ENCODE measurements at places on chromosomes 7 and 10. TPM values are rescaled to one million over a fixed set of nuclear protein-coding genes. Genes with fewer than 3 reads are reported as not detected.

NPSR1 gene
- not detected for polyA plus RNA-seq

SNX8 gene
- 29.2 TPM for polyA plus RNA-seq

GOLGA7B gene
- polyA plus RNA-seq: 0.17 TPM

PAX4 gene
- polyA plus RNA-seq: not detected

MRLN gene
- 0.59 TPM for polyA plus RNA-seq

CCDC126 gene
- 10.3 TPM for polyA plus RNA-seq

GRCh38 chr7:87129848-87130247 is 22.4 kb upstream of the DMTF1 start:
- no peak for DNase-seq

DNA sequence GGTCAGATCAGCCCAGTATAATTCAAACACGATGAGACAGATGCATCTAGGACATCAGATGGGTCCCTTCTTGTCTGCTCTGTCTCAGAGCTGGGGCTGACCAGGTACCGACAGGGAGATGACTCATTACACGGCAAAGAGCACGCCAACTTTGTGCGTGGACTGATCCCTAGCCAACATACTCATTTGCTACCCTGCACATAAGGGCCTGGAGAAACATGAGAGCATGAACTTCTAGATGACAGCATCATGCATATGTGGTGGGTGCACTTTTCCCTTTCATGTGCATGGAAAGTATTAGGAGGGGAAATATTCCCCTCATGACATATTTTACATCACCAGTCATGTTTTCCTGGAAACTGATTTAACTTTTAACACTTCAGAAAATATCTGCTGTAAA is 35.1 kb upstream of the NPVF start:
- DNase-seq: no peak

GRCh38 chr7:76002139-76002538 is 7.7 kb upstream of the TMEM120A start:
- DNase-seq: no peak

DNA sequence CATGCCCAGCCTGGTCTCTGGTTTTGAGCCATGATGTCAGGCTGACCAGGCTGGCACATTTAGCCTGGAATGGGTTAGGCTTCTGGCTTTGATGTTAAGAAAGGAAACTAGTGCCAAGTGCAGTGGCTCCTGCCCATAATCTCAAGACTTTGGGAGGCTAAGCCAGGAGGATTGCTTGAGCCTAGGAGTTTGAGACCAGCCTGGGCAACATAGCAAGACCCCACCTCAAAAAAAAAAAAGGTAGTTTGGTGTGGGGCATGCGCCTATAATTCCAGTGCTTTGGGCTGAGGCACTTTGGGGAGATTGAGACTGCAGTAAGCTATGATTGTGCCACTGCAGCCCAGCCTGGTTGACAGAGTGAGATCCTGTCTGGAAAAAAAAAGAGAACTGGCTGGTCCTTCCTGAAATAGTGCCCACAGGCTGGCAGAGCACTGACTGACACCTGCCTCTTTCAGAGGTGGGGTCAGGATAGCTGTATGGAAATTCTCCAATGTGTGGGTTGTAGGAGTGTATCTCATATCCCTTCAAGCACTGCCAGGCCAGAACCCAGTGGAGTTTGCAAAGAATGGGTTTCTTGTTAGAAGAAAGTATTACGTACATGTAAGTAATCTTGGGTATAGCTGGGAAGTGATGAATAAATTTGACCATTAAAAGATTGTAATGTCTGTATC is 61.3 kb downstream of the KAT6B start:
- DNase-seq: no peak

DNA sequence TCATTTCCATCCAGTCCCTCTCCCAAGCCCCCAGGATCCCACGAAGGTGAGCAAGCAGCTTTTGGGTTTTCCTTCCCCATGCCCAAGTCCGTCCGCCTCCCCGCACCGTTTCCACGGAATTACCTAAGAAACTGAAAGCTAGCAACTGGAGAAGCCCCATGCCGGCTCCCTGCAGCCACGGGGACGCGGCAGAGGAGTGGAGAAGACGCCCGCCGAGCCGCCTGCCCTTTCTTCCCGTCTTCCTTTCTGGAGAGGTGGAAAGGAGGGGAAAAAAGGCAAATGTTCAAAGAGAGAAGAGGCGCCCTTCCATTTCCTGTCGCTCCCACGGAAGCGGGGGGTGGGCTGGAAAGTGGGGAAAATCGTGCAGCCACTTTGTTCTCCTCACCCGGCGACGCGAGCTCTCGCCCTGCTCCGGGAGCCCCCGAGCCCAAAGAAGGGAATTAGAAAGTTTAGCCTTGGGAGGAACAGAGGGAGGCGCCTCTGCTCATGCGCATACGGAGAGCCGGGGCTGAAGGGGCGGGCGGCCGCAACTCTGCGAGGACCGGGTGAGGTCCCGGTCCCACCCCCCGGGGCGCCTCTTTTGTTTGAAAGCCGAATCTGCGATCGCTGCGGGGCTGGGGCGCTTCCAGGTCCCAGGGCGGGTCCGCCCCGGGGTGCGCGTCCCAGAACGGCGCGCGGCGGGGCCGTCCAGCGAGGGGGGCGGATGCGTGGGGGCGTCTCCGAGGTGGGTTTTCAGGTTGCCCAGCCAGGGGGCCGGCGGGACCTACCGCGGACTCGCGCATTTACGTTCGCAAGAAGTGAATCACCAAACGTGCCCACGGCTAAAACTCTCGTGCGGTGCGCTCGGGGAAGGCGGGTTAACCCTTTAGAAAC is at the start of gene LAMB1:
Gene LAMB1, minus strand, starts transcription at position 436 of the 873 bp plus-strand sequence. Its CDS starts 276 bp downstream, at position 160.
- peak; percentile 71 for DNase-seq

DNA sequence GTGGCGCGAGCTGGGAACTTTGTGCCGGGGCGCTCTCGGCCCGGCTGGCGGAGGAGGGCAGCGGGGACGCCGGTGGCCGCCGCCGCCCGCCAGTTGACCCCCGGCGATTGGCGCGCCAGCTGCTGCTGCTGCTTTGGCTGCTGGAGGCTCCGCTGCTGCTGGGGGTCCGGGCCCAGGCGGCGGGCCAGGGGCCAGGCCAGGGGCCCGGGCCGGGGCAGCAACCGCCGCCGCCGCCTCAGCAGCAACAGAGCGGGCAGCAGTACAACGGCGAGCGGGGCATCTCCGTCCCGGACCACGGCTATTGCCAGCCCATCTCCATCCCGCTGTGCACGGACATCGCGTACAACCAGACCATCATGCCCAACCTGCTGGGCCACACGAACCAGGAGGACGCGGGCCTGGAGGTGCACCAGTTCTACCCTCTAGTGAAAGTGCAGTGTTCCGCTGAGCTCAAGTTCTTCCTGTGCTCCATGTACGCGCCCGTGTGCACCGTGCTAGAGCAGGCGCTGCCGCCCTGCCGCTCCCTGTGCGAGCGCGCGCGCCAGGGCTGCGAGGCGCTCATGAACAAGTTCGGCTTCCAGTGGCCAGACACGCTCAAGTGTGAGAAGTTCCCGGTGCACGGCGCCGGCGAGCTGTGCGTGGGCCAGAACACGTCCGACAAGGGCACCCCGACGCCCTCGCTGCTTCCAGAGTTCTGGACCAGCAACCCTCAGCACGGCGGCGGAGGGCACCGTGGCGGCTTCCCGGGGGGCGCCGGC is 870 bp downstream of the FZD1 start:
- peak; percentile 67 for DNase-seq

DNA sequence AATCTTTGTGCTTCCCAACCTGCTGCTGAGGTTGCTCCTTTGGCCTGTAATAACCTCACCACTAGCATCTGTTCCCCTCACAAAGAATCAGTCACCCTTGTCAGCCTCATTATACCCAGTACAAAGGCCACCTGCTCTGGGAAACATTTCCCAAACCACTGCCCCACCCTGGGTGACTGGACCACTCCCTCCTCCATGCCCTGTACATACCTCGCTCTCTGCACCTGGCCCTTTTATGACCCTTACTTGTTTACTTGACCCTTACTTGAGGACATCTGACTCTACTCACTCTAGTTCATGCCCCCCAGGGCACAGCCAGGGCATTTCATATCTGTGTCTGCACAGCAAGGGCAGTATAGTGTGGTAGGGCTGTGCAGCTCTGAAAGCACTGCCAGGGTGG is 21.4 kb upstream of the AOC1 start:
- no peak for DNase-seq

GRCh38 chr10:17155826-17156225 is 26.2 kb upstream of the CUBN start:
- DNase-seq: no peak

DNA sequence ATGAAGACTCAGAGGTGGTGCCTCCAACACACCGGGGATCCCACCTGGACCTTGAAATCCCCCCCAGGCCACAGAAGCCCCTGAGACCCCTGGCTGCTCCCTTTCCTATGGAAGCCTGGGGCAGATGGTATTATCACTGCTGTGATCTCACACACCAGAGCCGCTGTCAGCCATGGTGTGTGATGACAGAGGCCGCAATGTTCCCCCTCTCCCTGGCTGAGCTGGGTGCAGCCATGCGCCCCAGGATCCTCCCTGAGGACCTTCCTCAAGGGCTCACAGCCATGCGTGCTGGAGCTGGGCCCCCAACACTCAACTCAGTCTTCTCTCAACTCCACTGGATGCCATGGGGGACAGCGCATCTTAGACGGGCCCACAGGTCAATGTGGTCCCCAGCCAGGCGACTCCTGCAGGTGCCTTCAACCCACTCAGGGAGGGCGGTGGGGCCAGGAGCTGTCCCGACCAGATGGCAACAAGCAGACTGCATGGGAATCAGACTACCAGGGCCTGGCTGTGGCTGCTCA is 44.9 kb downstream of the VIPR2 start:
- DNase-seq: no peak

GRCh38 chr10:113802997-113803396 is 50.9 kb downstream of the DCLRE1A start:
- no peak for DNase-seq

DNA sequence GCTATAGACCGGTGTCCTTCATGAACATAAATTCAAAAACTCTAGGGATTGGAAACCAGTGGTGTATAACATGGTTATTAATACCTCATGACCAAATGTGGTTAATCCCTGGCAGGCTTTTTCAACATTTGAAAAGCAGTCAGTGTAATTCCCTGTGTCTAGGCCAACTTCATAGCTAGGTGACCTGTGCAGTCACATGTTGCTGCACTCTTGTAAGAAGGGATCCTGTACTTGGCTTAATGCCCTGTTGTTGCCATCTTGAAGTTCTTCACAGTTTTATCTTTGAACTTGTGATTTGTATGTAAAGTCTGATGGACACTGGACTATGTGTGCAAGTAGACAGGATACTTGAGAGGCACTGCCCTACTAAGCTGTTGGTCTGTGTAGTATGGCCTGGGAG is 39.7 kb downstream of the ZNF33A start:
- no peak for DNase-seq

DNA sequence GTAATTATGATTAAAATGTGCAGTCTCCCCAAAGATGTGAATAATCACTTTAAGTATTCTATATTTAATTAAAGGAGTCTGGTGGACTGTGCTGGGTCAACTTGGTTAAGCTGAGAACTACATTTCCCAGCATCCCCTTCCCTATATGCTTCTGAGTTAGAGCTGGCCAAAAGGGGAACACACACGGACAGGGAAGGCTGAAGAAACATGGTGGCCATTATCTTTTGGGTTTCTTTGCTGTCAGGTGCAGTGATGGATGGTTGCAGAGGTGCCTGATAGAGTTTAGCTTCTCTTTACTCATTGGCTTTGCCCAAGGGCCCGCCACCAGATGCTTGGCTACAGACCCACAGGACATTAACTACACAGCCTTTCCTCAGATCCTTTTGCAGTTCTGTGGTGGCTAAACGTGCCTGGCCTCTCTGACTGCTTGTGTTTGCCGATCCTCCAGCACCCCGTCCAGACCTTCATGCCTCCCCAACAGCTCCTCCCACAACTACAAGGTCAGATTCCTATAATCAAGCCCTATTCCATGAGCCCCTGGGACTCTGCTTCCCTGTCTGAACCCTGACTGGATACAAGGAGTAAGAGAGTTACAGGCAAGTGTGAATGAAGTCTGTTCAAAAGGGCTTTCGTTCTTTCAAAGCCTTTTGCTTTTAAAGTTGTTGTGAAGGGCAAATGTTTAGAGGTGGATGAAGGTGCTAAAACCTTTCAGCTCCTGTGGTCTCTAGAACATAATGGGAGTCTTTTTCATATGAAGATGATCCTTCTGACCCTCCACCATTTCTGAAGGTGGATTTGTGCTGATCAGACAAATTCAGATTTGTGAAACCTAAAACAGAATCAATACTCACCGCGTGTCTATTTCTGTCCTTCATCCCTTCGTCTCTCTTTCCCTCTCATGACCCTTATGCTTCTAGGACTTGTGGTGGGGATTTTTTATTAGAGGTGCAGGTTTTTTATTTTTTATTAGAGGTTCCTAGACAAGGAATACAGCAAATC is 21.5 kb downstream of the BUB3 start:
- DNase-seq: no peak

DNA sequence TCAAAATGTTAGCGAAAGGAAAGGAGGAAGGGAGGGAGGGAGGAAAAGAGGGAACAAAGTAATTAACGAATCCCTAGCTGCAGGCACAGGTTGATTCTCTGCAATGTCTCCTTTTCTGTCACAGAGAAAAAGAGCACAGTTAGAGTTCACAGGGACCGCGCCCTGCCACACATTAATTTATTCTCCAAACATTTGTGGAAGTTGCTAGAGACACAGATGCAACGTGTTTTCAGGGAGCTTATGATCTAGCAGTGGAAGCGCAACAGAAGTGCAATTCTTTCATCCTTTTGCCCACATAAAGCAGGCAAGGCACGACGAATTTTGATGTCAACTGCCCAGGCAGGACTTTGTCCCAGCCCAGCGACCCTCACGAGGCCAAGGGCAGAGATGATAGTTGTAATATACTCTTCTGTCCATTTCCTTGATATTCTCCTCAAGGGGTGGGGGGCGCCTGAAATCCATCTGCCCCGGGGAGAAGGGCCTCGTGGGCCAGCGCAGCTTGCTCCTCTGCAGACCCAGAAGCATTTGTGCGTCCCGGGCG is 101.7 kb upstream of the ZNF438 start:
- no peak for DNase-seq

Data from left lung (tissue), 14 donors.